Activated T-helper 1 cell treated with anti-CD3 and anti-CD28 coated beads, Interleukin-12 subunit alpha, Interleukin-12 subunit beta, Interleukin-2, Interleukin-4 antibody, amounts not matched to agents 30 ng/mL and 10 ng/mL and 1 ng/mL, durations not matched to agents 14 hours and 24 hours and 36 hours (primary cell): ENCODE measurements at places on chromosomes 4 and X. TPM values are rescaled to one million over a fixed set of nuclear protein-coding genes. Genes with fewer than 3 reads are reported as not detected.

TMEM144 gene
- not detected in 2 replicates for total RNA-seq

CORIN gene
- not detected in 2 replicates for total RNA-seq

DMP1 gene
- not detected in 2 replicates for total RNA-seq

EXOC1L gene
- not detected in 2 replicates for total RNA-seq

RBMXL3 gene
- not detected in 2 replicates for total RNA-seq

TRIM60 gene
- not detected in 2 replicates for total RNA-seq

CT45A2 gene
- not detected in 2 replicates for total RNA-seq

SLC10A4 gene
- total RNA-seq: 0.10 TPM in 1 of 2 replicates, not detected in the other

ATP8A1 gene
- total RNA-seq: 18.2 and 25.8 TPM in 2 replicates

IL1RAPL2 gene
- not detected in 2 replicates for total RNA-seq

TMEM154 gene
- total RNA-seq: 13.0 and 13.3 TPM in 2 replicates

MSMO1 gene
- total RNA-seq: 74.1 and 93.1 TPM in 2 replicates

AWAT2 gene
- total RNA-seq: not detected in 2 replicates

EMCN gene
- not detected in 2 replicates for total RNA-seq

SATL1 gene
- total RNA-seq: not detected in 2 replicates

TEX11 gene
- 0.12 TPM in 1 of 2 replicates, not detected in the other for total RNA-seq

PPEF1 gene
- total RNA-seq: not detected in 2 replicates

SPOCK3 gene
- total RNA-seq: not detected in 2 replicates

CCDC110 gene
- not detected in 2 replicates for total RNA-seq

RHOXF2B gene
- not detected in 2 replicates for total RNA-seq

ANAPC10 gene
- 25.4 and 32.1 TPM in 2 replicates for total RNA-seq

ADRA2C gene
- total RNA-seq: not detected in 2 replicates

UGT2B17 gene
- not detected in 2 replicates for total RNA-seq

TMEM164 gene
- 17.9 and 19.1 TPM in 2 replicates for total RNA-seq

ARX gene
- not detected in 2 replicates for total RNA-seq

GLOD5 gene
- not detected in 2 replicates for total RNA-seq

SMARCA1 gene
- total RNA-seq: not detected in 2 replicates

P2RY8 gene
- total RNA-seq: 20.4 and 21.8 TPM in 2 replicates

ZMAT1 gene
- total RNA-seq: 0.62 and 0.83 TPM in 2 replicates

GAGE2A gene
- total RNA-seq: not detected in 2 replicates

UBE2K gene
- 92.2 and 96.4 TPM in 2 replicates for total RNA-seq

FTSJ1 gene
- 96.2 and 103 TPM in 2 replicates for total RNA-seq

PDE6B gene
- 9.8 and 10.1 TPM in 2 replicates for total RNA-seq

XK gene
- total RNA-seq: 0.27 and 0.39 TPM in 2 replicates

ANOS1 gene
- not detected in 2 replicates for total RNA-seq

CLTRN gene
- total RNA-seq: 0.17 TPM in 1 of 2 replicates, not detected in the other

KLKB1 gene
- not detected in 2 replicates for total RNA-seq
